ENCODE measurements at places on chromosomes 11 and 22. TPM values are rescaled to one million over a fixed set of nuclear protein-coding genes. Genes with fewer than 3 reads are reported as not detected.

OR2D2 gene
- 1.1 TPM for total RNA-seq

SLC22A25 gene
- not detected for total RNA-seq

DNA sequence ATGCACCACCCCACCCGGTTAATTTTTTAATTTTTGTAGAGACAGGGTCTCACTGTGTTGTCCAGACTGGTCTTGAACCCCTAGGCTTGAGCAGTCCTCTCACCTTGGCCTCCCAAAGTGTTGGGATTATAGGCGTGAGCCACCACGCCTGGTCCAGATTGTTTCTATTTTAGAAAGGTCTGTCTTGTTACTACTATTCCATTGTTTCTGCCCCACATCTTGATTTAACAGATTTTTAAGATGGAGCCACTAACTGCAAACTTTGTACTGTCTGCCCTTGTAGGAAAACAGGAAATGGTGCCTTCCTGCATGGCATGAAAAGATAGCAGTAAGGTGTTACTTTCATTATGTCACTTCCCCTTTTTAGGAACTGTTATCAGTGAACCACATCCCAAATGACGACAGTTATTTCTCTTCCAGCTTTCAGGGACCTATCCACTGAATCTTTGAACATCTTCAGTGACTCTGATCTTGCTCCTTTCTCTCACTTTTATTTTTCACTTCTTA lies 23.2 kb downstream of the TAF1D start:
- no peak overlapping the region for H3K4me3 ChIP-seq
- no peak for DNase-seq
- H3K4me1 ChIP-seq: no peaks in the 10 kb centered on the region
- no peak overlapping the region for H3K27ac ChIP-seq
- no peaks in the 10 kb centered on the region for H3K27me3 ChIP-seq

DNA sequence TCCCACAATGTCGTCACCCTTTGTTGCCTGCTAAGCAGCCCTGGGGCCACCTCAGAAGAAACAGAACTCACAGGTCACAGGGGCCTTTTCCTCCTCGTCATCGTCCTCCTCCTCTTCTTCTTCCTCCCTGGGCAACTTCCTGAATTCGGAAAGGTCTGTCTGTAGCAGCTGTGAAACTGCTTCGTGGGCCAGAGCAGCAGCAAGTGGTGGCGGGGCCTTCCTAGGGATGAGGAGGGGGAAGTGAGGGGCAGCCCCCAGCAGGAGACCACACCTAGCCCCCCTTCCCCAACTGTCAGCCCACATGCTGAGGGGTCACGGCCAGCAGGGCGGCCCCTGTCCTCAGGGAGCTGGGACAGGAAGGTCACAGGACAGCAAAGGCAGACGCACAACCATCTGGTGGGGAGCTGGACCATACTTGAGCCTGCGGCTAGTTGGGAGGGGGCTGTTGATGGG lies 13.2 kb downstream of the PPM1F start:
- H3K4me3 ChIP-seq: no peak overlapping the region
- H3K27ac ChIP-seq: no peak overlapping the region
- peaks cover 4% of the 10 kb centered on the region for H3K4me1 ChIP-seq
- DNase-seq: no peak
- H3K36me3 ChIP-seq: peaks cover 40% of the 10 kb centered on the region
- H3K27me3 ChIP-seq: no peaks in the 10 kb centered on the region

DNA sequence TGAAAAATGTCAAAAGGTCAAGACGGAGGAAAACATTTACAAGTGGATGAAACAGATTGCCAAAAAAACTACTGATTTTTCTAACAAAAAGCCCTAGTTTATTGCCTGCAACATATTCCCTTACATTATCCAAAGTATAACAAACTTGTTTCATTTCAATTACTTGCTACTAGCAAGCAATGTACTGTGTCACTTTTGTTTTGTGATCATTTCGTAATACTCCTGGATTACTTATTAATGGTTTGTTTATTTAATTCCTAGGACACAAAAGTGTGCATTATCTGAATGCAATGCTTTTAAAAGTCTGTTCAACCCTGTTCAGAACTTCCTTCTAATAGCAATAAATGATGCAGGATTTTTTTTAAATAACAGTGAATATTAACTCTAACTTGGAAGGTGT lies 50.9 kb downstream of the CCDC34 start:
- no peaks in the 10 kb centered on the region for H3K36me3 ChIP-seq
- peaks cover 6% of the 10 kb centered on the region for H3K4me1 ChIP-seq
- no peaks in the 10 kb centered on the region for H3K27me3 ChIP-seq
- no peak overlapping the region for H3K4me3 ChIP-seq
- no peak overlapping the region for H3K27ac ChIP-seq
- DNase-seq: no peak
